ENCODE measurements at places on chromosomes 13 and 19.
A peak's percentile ranks its signal among the peaks of the same experiment; 100 is the strongest.

DNA sequence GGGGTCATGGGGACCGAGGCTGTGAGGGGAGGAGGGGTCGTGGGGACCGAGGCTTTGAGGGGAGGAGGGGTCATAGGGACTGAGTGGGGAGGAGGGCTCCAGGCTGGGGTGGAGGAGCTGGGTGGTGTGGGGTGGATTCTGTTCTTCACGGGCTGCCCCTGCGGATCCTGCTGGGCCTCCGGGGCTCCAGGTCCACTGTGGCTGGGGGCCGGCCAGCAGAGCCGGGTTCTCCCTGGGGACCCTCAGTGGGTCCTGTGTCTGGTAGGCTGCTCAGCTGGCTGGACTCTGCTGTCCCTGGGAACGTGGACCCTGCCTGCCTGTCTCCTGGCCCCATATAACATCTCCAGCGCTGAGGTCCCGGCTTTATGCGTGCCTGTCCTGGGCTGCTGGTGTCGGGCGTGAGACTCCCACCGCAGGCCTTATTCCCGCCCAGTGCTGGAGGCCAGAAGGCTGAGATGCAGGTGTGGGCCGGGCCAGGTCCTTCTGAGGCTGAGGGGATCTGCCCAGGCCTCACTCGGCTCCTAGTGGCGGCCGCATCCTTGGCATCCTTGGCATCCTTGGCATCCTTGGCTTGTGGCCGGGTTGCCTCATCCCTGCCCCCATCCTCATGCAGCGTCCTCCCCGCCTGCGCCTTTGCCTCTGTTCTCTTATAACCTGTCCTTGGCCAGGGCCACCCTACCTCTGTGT, 19.8 kb upstream of the GNA15 start:
- DNase-seq: no peak

GRCh38 chr13:97257800-97258799, 36.0 kb downstream of the MBNL2 start:
- no peak for DNase-seq

DNA sequence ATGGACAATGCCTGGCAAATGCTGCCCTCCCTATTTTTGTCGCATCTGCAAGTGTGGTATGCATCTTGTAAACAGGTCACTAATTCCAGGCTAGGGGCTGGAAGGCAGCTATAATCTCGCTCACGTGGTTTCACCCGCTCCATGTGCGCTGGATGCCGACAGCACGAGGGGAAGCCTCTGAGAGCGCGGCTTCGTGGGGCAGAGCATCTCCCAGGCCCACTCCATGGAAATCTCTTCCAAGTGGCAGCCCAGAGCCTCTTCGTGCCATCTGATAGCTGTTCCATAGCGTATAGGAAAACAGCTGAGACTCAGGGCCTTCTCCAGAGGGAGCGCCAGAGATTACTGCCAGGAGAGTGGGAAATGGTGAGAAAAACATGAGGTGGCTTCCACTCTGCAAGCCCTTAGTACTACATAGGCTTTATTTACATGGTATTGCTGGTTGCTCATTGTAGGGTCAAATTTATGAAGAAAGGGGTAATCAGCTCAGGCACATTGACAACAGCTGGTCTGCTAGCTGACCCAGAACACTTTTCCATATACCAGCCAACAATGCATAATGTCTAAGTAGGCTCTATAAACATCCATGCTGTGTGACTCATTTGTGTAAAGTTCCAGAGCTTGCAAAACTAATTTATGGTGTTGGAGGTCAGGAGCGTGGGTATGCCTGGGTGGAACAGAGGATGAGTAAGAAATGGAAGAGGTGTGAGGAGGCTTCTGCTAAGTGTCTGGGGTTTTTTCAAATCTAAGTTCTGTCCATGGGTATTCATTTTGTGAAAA, 165.2 kb downstream of the SHISA2 start:
- DNase-seq: no peak

GRCh38 chr19:23527797-23528196, 132.5 kb upstream of the ZNF91 start:
- no peak for DNase-seq

DNA sequence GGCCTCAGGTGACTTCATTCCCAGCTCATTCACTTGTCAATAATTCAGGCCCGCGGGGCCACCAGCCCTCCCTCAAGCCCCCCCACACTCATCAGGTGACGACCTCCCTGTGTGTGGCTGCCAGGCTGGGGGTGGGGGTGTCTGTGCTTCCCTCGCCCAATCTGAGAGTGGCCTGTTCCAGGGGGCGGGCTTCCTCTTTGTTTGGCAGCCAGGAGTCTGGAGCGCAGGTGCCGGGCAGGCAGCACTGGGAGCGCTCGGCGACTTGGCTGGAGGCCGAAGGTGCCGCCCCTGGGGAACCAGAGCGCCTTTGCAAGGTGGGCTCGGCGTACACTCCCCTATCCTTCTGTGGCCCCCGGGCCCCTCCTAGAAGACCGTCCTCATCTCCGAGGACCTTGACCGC, 5.4 kb upstream of the ZNF98 start:
- DNase-seq: no peak

DNA sequence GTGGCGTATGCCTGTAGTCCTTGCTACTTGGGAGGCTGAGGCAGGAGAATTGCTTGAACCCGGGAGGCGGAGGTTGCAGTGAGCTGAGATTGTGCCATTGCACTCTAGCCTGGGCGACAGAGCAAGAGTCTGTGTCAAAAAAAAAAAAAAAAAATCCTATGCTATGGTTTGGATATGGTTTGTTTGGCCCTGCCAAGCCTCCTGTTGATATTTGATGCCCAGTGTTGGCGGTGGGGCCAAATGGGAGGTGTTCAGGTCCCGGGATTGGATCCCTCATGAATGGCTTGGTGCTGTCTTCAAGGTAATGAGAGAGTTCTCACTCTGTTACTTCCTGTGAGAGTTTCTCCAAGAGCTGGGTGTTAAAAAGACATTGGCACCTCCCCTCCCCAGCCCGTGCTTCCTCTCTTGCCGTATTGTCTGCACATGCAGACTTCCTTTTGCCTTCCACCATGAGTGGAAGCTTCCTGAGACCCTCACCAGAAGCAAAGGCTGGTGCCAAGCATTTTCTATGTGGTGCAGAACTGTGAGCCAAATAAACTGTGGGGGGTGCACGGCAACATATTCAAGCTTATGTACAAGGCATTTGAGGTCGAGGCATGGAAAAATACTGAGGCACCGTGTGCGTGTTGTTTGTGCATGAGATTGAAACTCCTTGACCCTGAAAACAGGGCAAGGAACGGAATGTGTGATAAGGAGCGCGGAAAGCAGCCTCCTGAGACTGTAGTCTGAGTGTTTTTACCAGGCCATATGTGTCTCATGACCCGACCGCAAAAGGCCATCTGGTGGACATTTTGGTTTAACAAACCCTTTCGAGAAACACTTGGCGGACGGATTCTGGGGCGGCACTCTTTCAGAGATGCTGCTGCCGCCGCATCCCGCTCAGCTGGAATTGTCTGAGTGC, 7.3 kb downstream of the SIGLEC9 start:
- no peak for DNase-seq

DNA sequence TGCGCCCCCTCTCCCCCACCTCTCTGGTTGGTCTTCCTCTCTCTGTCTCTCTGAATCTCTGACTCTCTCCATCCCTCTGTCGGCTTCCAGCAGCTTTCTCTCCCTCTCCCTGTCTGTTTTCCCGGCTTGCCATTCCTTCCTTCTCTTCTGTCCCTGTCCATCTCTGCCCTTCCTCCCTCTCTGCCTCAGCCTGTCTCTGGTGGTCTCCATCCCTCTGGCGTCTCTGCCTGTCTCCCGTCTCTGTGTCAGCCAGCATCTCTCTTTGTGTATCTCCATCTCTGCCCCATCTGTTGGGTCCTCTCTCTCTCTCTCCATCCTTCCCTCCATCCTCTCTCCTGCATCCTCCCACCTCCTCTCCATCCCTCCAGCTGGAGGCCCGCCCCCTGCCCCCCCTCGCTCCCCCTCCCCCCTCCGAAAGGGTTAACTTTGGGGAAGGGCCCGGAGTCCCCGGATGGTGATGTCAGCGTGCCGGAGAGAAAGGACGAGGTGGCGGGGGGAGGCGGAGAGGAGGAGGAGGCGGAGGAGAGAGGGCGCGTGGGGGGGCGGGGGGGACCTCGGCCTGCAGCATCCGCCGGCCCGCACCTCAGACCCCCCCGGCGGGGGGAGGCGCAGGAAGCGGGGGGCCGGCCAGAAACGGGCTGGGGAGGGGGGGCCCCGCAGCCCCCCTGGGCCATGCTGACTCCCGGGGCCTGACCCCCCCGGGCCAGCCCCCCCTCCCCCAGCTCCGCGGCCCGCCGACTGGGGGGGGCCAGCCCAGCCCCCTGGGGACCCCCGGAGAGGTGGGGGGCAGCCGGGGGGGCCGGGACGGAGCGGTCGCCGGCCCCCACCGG, at the start of gene BRSK1:
BRSK1 (plus strand) TSS at position 450 of the 830 bp plus-strand sequence. CDS start 446 bp downstream, outside the sequence.
- peak; percentile 51 for DNase-seq

GRCh38 chr13:112959206-112959605, 9.8 kb upstream of the MCF2L start:
- DNase-seq: no peak

- no peak for DNase-seq
These were observed 231.5 kb upstream of the KLHL1 start for GRCh38 chr13:70339738-70340137.

GRCh38 chr13:40792284-40793051, 3.1 kb downstream of the SLC25A15 start:
- no peak for DNase-seq

GRCh38 chr13:26897706-26898550, 137.3 kb upstream of the GPR12 start:
- DNase-seq: no peak

GRCh38 chr19:52231154-52231910, 38.1 kb upstream of the ZNF766 start:
- DNase-seq: no peak

DNA sequence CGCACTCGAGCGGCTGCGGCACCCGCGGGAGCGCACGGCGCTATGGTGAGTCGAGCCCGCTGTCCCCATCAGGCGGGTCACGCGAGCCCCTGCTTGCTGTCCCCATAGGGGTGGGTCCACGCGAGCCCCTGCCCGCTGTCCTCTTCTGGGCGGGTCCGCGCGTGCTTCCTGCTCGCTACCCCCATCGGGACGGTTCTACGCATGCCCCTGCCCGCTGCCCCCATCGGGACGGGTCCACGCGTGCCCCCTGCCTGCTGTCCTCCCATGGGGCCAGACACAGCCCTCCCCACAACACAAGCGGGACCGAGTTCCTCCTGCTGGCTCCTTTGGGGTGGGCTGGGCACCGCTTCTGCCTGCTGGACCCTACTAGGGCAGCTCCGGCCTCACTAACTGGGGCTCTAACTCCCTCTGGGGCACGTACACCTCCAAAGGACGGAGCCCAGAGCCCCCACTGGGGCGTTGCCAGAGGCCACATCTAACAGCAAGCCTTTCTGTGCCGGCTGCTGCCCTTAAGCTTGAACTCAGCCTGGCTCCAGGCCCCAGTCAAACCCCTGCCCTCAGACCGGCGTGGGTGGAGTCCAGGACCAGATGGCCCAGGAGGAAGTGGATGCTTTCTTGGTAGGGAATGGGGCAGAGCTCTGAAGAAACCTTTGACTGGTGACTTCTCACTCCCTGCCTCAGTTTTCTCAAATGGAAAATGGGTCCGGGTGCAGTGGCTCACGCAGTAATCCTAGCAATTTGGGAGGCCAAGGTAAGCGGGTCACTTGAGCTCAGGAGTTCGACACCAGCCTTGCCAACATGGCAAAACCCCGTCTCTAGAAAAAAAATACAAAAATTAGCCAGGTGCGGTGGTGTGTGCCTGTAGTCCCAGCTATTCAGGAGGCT, 722 bp downstream of the COLGALT1 start:
- DNase-seq: peak; percentile 47

GRCh38 chr13:98599502-98600328, 22.8 kb upstream of the STK24 start:
- DNase-seq: no peak

DNA sequence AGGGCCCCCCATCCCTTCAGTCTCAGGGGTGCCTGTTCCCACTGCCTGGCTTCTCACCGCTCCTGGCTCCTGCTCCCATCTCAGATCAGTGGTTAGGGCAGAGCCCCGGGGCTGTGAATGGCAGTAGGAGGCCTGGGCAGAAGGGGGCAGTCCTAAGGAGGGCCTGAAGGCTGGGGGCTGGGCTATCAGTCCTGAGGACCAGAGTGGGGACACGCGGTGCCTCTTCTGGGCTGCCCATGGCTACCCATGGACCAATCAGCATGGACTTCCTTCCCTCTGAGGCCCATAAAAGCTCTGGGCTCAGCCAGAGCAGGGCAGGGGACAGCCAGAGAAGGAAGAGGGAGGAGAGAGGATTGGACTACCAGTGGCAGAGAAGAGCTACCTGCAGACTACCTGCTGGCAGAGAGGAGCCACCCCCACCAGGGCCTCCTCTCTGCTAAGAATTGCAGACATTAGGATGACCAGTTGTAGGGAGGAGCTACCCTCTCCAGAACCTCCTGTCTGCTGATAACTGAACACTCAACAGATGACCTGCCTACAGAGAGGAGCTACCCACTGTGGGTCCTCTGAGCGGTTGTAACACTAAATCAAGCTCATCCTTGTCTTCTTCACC, 12.1 kb upstream of the UBE2S start:
- DNase-seq: no peak

- peak; percentile 31 for DNase-seq
These were observed 407 bp downstream of the RAB3A start for GRCh38 chr19:18203408-18203862.

GRCh38 chr13:33330483-33330882, 44.9 kb upstream of the STARD13 start:
- DNase-seq: no peak

DNA sequence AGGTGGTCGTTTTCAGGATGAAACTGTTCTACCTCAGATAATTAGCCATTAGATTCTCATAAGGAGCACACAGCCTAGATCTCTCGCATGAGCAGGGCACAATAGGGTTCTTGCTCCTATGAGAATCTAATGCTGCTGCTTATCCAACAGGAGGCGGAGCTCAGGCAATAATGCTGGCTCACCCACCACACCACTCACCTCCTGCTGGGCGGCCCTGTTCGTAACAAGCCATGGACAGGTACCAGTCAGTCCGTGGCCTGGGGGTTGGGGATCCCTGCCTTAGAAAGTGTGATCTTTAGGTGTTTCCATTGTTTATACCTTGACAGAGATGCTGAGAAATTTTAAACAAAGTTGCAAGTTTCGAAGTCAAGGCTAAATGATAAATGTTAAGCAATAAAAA, 344.6 kb upstream of the HTR2A start:
- no peak for DNase-seq

GRCh38 chr19:18574691-18575291, 3.1 kb downstream of the UBA52 start:
- DNase-seq: no peak

GRCh38 chr13:65889368-65889767, 1340.8 kb downstream of the PCDH9 start:
- no peak for DNase-seq

- DNase-seq: peak; percentile 55
These were observed 155.5 kb downstream of the TBC1D4 start for GRCh38 chr13:75326173-75327134.

DNA sequence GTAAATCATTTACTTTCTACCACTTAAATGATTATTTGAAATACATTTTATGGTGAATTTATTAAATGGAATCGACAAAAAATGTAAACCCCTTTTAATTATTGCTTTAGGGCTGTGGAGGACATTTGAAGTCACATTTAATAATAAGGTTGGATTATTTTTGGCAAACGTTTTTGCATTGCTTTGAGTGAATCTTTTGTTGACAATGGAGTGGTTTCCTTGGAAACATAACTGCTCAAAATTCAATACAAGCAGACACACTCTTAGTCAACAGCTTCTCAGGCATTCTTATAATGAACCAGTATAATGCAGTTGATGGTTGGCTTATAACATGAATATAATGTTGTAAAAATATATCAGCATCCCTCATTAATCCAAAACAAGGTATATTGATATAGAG, 104.7 kb downstream of the DCLK1 start:
- no peak for DNase-seq
